Brain microvascular endothelial cell (primary cell): ENCODE measurements at places on chromosomes 5 and 9.

DNA sequence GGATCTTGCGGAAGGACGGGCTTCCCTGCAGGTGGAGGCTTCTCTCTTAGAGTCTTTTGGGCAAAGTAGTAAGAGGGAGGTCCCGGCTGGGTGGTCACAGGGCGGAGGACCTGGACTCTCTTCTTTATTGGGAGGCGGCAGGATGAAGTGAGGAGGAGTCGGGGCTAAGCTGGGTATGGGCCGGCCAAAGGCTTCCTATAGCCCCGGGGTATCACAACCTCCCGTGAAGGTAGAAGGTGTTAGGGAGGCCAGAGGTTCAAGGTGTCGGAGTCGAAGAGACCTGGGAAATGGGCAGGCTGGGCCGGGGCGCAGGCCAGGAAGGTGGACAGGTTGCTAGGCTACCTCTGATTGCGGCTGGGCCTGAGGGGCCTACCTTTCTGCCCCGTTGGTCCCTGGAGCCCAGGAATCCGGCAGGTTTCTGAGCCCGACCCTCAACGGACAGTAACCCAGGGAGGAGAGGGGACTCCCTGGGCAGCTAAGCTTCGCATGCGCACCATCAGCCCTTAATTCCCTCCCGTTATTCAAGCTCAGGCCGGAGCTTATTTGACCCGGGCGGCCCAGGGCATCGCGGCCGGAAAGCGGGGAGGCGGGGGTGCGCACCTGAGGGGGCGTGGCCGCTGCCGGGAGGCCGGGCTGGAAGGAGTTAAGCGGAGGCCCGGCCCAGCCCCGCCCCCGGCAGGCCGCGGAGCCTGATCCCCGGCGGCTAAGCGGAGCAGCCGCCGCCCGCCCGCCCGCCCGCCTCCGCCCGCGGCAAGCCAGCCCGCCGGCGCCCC is at the start of gene TESK1:
Gene TESK1 (plus strand): TSS at position 685 of the 773 bp plus-strand sequence. CDS start 358 bp downstream, outside the sequence.
- peak; percentile 26 for DNase-seq

DNA sequence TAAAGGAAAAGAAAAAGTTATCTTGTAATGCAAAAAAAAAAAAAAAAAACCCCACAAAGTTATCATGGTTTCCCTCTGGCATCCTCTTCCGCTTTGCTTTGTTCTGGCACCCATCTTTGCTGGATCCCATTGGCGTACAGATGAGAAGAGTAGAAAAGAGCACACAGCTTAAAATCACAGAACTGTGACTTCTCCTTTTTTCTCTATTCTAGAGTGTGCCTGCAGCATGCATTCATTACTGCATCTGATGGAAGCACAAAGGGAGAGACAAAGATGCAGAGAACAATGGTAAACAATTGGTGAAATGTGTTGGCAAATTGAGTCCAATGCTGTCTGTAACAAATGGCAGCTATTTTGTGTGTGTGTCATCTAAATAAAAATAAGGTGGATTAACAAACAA is 440.8 kb upstream of the PIK3R1 start:
- DNase-seq: no peak

GRCh38 chr5:158979749-158980521 is 119.8 kb downstream of the EBF1 start:
- peak; percentile 44 for DNase-seq

DNA sequence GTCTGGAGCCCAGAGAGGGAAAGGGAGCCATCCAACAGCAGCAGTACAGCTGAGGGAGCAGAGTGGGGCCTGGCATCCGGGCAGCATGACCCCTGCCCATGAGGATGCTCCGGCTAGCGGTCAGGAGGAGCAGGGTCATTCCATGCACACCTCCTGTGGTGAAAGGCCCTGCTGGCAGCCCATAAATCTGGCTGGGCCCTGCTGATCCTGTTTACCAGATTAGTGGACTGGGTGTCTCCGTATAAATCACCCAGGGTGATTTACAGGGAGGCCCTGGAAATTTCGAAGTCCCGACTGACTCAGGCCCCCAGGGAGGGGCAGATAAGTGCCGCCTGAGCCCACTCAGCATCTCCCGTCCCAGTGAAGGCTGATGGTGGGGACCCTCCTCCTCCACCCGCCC is 117.6 kb upstream of the HAND1 start:
- DNase-seq: no peak

DNA sequence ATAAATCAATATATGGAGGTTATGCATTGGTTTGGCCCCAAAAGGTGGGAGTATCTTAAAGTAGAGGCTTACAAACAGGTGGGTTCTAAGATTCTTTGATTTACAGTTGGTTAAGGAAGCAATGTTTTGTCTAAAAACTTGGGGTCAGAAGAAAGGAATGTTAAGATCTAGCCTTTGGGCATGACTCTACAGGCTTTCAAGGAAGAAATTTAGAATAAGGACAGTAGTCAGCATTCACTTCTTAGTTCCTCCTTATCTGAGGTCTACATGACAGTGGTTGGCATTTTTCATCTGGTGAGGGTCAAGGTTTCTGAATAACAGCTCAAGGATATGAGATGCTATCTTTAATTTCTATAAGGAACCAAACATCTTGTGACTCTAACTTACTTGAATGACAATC is 122.8 kb downstream of the CAMK4 start:
- no peak for DNase-seq

GRCh38 chr9:15243081-15243480 is 63.9 kb downstream of the TTC39B start:
- no peak for DNase-seq

- DNase-seq: no peak
Measured at GRCh38 chr9:99166149-99166548, 55.6 kb downstream of the ALG2 start.

DNA sequence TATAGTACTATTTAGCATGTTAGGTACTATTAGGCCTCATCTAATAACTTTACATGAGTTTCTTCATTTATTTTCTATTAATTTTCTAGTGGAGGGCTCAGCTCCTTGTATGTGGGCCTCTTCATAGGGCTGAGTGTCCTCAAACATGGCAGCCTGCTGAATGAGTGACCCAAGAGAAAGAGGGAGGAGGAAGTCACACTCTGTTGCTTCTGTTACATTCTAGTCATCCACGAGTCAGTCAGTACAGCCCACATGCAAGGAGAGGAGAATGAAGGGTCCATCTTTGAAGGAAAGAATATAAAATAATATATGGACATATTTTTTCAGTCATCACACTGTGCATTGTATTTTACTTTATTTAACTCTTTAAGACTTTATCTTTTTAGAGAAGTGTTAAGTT is 66.6 kb upstream of the NR3C1 start:
- DNase-seq: no peak

DNA sequence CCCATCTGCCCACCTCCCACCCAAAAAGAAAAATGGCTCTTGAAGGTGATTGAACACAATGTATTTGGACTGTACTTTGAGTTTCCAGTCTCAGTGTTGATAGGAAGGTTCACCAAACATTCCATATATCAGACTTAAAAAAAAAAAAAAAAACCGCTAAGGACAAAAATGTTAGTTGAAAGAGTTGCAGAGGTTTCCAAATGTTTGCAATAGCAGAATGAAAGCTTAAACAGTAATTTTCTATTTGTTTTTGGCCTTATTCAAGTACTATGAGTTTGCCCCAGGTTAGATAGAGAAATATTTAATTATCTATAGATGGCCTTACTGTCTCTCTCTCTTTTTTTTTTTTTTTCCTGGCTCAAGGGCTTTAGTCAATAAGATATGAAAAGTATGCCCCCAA is 6.1 kb downstream of the LRRTM2 start:
- no peak for DNase-seq

DNA sequence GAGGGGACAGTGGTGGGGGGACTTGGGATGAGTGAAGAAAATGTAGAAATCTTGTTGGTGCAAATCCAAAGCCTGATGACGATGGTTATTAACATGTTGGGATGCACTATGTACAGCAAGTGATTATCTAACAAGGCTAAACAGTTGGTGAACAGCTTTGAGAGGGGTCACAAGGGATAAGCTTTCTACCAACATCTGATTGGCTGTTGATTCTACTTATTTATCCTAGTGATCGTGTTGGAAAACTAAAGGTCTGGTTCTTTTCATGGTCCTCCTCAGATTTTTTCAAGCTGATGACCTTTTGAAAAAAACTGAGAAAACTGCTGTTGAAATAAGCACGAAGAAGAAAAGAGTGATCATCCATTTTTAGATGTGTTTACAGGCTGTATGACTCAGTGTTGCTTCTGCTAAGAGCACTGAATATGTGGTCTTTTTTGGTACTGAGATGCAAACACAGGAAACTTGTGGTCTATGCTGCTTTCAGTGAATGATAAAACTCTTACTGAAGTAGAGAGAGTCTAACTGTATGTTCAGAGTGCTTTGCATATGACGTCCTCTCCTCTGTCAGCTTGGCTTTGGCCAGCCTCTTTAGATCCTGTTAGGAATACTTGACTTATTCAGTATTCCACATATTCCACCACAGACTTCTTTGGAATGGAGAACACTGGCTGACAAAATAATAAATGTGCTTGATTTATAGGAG is 174.8 kb downstream of the SLF1 start:
- DNase-seq: peak; percentile 80

- DNase-seq: no peak
Measured at GRCh38 chr9:26324786-26325443, 567.7 kb downstream of the CAAP1 start.

GRCh38 chr5:535846-536698 is 11.8 kb upstream of the SLC9A3 start:
- no peak for DNase-seq

DNA sequence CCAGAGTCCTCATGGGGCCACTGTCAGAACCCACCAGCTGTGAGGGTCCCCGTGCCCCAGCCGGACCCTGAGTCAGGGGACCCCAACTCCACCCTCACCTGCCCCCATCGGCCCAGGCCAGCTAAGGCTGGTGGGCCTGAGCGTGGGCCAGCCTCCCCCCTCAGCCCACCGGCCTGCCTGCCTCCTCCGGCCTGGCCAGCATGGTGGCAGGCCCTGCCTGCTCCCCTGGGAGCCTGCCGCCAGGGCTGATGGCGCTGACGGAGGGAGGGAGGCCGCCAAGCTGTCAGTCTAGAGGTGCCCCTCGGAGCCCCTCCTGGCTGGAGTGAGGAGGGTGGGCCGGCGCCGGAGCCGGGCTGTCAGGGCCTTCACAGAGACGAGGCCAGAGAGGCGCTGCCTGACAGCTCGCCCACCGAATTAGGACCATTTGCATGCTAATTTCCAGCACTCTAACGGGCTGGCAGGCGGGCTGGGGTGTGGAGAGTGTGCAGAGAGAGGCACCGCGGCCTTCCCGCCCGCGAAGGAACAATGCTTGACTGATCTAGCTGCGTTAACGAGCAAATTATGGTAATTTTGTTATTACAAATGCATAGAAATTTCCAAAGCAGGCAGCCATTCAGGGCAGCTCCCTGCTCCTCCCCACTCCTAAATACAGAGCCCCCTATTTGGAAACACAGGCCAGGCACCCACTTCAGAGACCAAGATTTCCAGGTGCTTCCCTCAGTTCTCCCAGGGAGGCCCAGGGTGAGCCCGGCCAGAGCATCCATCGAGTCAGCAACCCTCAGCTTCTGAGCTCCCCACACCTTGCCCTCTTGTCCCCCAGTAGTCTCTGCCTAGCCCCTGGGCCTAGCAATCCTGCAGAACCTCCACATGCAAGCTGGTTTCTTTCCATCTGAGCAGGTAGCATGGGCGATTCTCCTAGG is 169.3 kb downstream of the PAX5 start:
- no peak for DNase-seq

- no peak for DNase-seq
Measured at GRCh38 chr5:134148986-134149539, 27.7 kb downstream of the SKP1 start.

GRCh38 chr5:25562656-25563055 is 917.9 kb upstream of the CDH10 start:
- no peak for DNase-seq

DNA sequence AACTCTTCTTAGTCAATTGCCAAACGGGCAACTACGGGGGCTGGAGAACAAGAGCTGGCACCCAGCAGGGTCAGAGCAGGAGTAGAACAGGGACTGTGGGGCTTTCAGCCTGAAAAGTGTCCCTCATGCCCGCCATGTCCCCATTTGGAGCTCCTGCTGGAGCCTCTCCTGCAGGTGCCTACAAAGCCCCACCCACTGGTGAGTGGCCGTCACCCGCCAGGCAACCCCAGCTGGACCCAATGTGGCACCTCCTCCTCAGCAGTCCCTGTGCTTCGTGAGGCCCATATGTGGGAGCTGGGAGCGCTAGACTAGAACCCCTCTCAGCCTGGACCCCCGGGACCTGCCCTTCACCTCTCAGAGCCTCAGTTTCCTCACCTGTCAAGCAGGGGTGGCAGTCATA is 40.9 kb downstream of the VAV2 start:
- DNase-seq: no peak

- DNase-seq: no peak
Measured at GRCh38 chr5:64835266-64835665, 66.5 kb downstream of the CWC27 start.

GRCh38 chr5:124180875-124181461 is 565.5 kb downstream of the ZNF608 start:
- DNase-seq: no peak

- no peak for DNase-seq
Measured at GRCh38 chr5:15966066-15966640, 213.4 kb downstream of the MARCHF11 start.

GRCh38 chr5:172556971-172557461 is 84.0 kb upstream of the NEURL1B start:
- no peak for DNase-seq

DNA sequence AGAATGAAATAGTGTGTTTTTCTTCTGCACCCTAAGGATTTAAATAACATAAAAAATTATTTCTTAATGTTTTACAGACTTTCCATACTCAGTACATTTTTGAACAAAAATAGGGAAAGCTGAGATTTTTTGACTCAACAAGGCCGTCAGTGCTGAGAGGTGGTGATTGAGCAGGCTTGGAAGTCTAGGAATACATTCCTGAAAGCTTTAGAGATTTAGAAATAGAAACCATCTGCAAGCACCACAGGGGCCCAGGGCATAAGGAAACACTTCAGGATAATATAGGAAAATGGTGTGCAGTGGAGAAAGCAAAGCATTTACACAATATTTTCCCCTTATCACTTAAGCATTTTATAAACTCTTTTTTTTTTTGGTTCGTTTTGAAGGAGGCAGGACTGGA is 5.2 kb downstream of the BASP1 start:
- DNase-seq: no peak

GRCh38 chr5:90000351-90000750 is 409.2 kb downstream of the CETN3 start:
- DNase-seq: no peak

DNA sequence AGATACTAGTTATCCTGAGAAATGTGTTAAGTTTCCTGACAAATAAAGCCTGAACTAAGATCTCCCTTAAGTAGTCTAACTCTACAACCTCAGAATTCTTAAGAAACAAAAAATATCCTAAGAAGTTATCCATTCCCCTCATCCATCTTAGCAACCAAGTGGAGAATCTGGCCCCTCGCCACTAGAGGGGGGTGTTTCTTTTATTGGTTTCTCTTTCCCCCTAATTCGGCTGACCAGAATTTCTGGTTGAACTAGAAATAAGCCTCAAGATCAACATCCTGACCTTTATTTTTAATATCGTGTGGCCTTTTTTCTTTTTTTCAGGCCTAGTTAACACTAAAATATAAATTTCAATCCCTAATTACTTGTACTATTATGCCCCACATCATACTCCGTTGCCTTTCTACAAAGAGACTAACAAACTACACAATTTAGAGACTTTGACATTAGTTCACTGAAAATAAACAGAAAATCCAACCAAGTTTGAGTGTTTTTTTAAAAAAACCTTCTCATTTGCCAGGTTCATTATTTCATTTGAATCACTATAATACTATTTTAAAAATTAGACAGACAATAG is 14.3 kb upstream of the NR4A3 start:
- peak; percentile 61 for DNase-seq
